ENCODE measurements at places on chromosomes 3 and 15.

GRCh38 chr3:194401868-194402329 is 2.8 kb upstream of the GP5 start:
- no peak for DNase-seq

GRCh38 chr3:23760325-23760724 is 45.4 kb upstream of the UBE2E1 start:
- peak; percentile 79 for DNase-seq

- DNase-seq, result no peak
These were observed 69.9 kb downstream of the LYZL4 start for GRCh38 chr3:42340466-42340865.

DNA sequence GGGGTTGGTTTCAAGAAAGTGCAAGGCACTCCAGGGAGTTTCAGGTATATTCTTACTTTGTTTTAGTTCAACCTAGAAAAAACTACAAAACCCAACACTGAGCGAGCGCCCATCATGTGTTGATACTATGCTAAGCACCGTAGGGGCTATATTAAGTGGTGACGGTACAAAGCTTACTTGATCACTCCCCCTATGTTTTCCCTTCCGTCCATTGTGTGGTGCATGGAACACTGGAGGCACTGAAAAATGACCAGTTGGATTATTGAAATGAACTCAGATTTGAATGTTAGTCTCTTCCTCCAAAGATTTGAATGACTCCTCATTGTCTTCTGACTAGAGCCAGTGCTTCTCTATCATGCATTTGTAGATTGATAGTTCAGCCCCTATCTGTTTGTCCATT is 6.6 kb downstream of the MYZAP start:
- DNase-seq, result no peak

DNA sequence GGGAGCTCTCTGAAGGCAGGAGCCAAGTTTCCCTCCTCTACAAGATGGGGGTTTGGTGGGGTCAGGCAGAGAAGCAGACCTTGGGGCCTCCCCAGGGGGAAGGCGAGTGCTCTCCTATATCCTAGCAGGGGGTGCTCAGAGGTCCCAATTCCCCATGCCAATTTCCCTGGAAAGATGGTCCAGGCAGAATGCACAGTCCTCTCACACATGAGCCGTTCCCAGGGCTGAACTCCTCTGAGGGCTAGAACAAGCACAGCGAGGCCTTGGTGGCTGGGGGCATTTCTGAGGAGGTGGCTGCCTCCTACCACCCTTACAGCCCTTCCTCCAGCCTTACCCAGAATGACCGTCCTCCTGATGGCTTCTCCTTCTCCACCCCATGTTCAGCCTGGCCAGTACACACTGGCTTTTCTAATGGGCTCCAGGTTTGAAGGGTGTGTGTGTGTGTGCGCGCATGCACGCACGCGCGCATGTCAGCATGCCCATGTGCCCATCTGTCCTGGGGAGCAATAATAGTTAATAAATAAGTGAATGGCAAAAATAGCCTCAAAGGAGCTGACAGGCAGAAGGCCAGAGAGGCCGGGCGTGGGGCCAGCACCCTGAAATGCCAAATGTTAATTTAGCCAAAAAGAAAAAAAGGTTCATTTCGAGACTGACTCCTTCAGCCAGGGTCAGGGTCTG is 24.4 kb downstream of the ADCY5 start:
- no peak for DNase-seq

GRCh38 chr3:20480786-20481365 is 294.9 kb upstream of the SGO1 start:
- no peak for DNase-seq

DNA sequence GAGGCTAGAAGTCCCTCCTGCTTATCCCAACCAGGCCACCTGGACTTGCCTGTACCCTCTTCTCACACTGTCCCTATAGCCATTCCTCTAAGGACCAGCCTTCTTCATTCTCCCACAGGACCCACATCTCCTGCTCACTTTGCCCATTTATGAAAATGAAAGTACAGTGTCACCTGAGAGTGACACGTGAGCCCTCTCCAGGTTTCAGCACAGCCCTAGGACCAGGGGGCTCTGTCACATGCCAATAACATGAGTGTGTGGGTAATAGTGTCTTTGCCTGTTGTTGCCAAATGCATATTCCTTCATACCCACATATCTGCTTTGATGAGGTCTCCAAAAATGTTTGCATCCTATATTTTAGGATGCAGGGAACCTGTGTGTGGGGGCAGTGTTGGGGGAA is 42.3 kb upstream of the TNFAIP8L3 start:
- DNase-seq, result no peak

GRCh38 chr3:150070271-150070670 is 99.6 kb upstream of the PFN2 start:
- DNase-seq, result no peak

Data from OCI-LY7 (cell line).